ENCODE measurements at places on chromosomes 13 and 19.

GRCh38 chr13:29572575-29572974 is 22.9 kb downstream of the SLC7A1 start:
- peaks cover 2% of the 10 kb centered on the region for H3K36me3 ChIP-seq
- no peak overlapping the region for H3K4me3 ChIP-seq
- no peak for DNase-seq
- no peaks in the 10 kb centered on the region for H3K27me3 ChIP-seq

GRCh38 chr13:28637714-28638355 is 21.1 kb upstream of the POMP start:
- H3K4me1 ChIP-seq: no peaks in the 10 kb centered on the region

DNA sequence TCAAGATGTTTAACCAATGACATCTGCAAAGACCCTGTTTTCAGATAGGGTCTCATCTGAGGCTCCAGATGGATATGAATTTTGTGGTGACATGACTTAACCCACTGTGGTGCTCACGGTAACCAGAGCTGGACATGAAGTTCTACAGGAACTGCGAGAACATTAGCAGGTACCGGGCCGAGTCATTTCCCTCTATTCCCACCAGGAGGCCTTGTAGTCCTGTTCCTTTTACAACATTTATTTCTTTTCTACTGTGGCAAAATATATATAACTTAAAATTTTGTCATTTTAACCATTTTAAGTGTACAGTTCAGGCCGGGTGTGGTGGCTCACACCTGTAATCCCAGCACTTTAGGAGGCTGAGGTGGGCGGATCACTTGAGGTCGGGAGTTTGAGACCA is 7.6 kb upstream of the TSPAN16 start:
- no peaks in the 10 kb centered on the region for H3K27me3 ChIP-seq
- no peaks in the 10 kb centered on the region for H3K4me1 ChIP-seq
- DNase-seq: peak; percentile 44
- H3K36me3 ChIP-seq: no peaks in the 10 kb centered on the region

DNA sequence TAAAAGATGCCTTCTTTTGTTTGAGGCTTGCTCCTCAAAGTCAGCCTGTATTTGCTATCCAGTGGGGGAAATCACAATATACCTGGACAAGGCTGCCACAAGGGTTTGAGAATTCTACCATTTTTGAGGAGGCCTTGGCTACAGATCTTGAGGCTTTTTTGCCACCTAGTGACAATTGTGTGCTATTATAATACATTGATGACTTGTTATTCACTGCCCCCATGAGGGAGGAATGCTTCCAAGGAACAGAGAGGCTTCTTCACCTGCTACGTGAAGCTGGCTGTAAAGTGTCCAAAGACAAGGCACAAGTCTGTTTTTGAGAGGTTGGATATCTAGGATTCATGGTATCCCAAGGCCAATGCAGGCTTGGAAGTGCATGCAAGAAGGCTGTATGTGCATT is 72.5 kb downstream of the ZNF708 start:
- H3K4me1 ChIP-seq: no peaks in the 10 kb centered on the region
- DNase-seq: peak; percentile 73
- no peak overlapping the region for H3K4me3 ChIP-seq
- H3K27me3 ChIP-seq: no peaks in the 10 kb centered on the region

Measured in trophoblast cell (in vitro differentiated cells and primary cell).